ENCODE measurements at places on chromosomes 2 and 18.

DNA sequence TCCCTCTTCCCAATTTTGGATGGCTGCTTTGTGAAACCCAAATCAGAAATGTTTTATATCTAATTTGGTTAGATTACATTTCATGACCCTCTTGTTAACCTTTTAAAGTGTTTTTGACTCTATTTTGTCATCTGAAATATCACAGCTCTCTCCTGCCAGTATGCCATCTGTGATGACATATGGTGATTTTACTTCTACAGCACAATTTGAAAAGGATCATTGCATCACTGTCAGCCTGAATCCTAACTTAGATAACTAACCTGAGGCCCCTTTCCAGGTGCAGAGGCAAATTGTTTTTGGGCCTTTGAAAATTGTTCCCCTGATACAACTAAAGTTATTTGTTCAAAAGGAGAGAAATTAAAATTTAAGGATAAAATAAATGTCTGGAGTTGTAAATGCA is 1023.4 kb upstream of the LRRTM1 start:
- DNase-seq: no peak
- H3K27me3 ChIP-seq: no peaks in the 10 kb centered on the region
- H3K36me3 ChIP-seq: no peaks in the 10 kb centered on the region

- H3K36me3 ChIP-seq: no peaks in the 10 kb centered on the region
- no peak overlapping the region for H3K4me3 ChIP-seq
- no peaks in the 10 kb centered on the region for H3K4me1 ChIP-seq
- no peak for DNase-seq
- H3K27ac ChIP-seq: no peak overlapping the region
Measured at GRCh38 chr18:70333757-70334156, 44.9 kb downstream of the SOCS6 start.

DNA sequence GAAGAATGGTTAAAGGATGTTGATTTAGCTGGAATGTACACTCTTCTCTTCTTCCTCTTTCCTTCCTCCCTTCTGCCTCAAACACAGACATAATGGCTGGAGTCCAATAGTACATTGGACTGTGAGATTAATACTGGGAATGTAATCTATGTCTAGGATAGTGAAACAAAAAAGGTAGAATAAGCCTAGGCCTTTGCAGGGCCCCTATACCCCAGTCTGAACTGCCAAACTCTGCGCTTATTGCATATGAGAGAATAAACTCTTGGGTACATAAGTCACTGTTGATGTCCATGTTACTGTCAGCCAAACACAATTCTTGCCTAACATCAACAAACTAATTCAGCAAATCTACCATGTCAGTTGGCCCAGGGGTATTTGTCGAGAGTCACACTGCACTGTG is 29.7 kb upstream of the CCDC150 start:
- no peak overlapping the region for H3K27ac ChIP-seq
- no peaks in the 10 kb centered on the region for H3K36me3 ChIP-seq
- H3K4me1 ChIP-seq: no peaks in the 10 kb centered on the region

GRCh38 chr18:23583071-23583865 is 3.0 kb downstream of the NPC1 start:
- DNase-seq: no peak
- H3K36me3 ChIP-seq: peaks cover 9% of the 10 kb centered on the region
- H3K27me3 ChIP-seq: no peaks in the 10 kb centered on the region
- peaks cover 32% of the 10 kb centered on the region for H3K4me1 ChIP-seq

- peaks cover 11% of the 10 kb centered on the region for H3K27me3 ChIP-seq
- DNase-seq: no peak
- no peaks in the 10 kb centered on the region for H3K4me1 ChIP-seq
- no peak overlapping the region for H3K27ac ChIP-seq
- H3K36me3 ChIP-seq: no peaks in the 10 kb centered on the region
- no peak overlapping the region for H3K4me3 ChIP-seq
Measured at GRCh38 chr2:29290293-29291047, 175.3 kb downstream of the CLIP4 start.

DNA sequence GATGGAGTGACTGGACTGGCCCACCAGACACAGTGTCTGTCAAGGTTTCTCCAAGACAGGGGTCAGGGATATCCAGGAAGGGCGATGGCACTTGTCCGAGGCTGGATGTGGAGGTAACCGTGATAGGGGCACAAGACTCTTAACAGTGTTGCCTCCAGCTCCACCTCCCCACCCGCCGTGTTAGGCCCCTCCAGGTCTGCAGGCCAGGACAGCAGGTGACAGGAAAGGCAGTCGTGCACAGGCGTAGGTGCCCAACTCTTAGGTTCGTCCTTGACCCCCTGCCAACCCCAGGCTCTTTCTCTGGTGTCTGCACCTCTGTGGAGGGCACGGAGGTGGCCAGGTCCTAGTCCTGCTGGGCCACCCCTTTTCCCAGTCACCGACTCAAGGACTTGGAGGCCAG is 10.1 kb downstream of the ITM2C start:
- H3K4me1 ChIP-seq: peaks cover 53% of the 10 kb centered on the region
- no peaks in the 10 kb centered on the region for H3K27me3 ChIP-seq
- H3K4me3 ChIP-seq: peak overlapping the region; percentile 70
- H3K36me3 ChIP-seq: peaks cover 5% of the 10 kb centered on the region
- H3K27ac ChIP-seq: peak overlapping the region; percentile 90

- no peaks in the 10 kb centered on the region for H3K27me3 ChIP-seq
- H3K4me1 ChIP-seq: no peaks in the 10 kb centered on the region
- DNase-seq: no peak
- no peak overlapping the region for H3K4me3 ChIP-seq
- H3K36me3 ChIP-seq: peaks cover 3% of the 10 kb centered on the region
Measured at GRCh38 chr2:217445723-217446122, 557.1 kb downstream of the TNS1 start.

DNA sequence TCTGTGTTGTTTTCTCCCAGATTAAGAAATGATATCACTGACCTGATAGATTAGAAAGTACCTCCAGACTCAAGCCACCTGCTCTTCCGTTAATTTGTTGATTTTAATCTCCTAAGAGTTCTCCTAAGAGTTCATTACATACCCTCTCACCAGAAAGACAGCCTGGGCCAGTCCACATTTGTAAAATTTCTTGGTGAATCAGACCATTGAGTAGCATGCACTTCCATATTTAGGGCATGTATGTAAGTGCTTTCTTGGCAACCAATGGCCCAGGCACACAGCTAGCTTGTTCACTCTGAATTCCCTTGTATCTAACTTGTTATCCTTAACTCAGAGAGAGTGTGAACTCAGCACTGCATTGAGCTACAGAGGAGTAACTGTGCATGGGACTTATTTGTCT is 158.1 kb upstream of the ACAA2 start:
- H3K27me3 ChIP-seq: no peaks in the 10 kb centered on the region
- H3K36me3 ChIP-seq: no peaks in the 10 kb centered on the region
- no peak overlapping the region for H3K27ac ChIP-seq
- no peaks in the 10 kb centered on the region for H3K4me1 ChIP-seq
- no peak overlapping the region for H3K4me3 ChIP-seq

GRCh38 chr2:127604986-127605385 is 41.0 kb upstream of the GPR17 start:
- no peak overlapping the region for H3K4me3 ChIP-seq
- peaks cover 2% of the 10 kb centered on the region for H3K27me3 ChIP-seq
- H3K4me1 ChIP-seq: peaks cover 22% of the 10 kb centered on the region
- no peak overlapping the region for H3K27ac ChIP-seq
- no peak for DNase-seq

GRCh38 chr18:58682429-58683069 is 11.3 kb downstream of the MALT1 start:
- DNase-seq: no peak
- H3K27me3 ChIP-seq: no peaks in the 10 kb centered on the region
- peaks cover 26% of the 10 kb centered on the region for H3K4me1 ChIP-seq
- peak overlapping the region; percentile 24 for H3K27ac ChIP-seq
- H3K4me3 ChIP-seq: no peak overlapping the region
- H3K36me3 ChIP-seq: peaks cover 25% of the 10 kb centered on the region

- no peaks in the 10 kb centered on the region for H3K4me1 ChIP-seq
- no peak overlapping the region for H3K4me3 ChIP-seq
- H3K36me3 ChIP-seq: no peaks in the 10 kb centered on the region
- peaks cover 13% of the 10 kb centered on the region for H3K27me3 ChIP-seq
Measured at GRCh38 chr2:224210286-224211180, 171.4 kb upstream of the SERPINE2 start.

- no peaks in the 10 kb centered on the region for H3K36me3 ChIP-seq
- no peak overlapping the region for H3K4me3 ChIP-seq
- H3K4me1 ChIP-seq: no peaks in the 10 kb centered on the region
- H3K27ac ChIP-seq: no peak overlapping the region
Measured at GRCh38 chr2:153940511-153940910, 68.8 kb downstream of the GALNT13 start.

DNA sequence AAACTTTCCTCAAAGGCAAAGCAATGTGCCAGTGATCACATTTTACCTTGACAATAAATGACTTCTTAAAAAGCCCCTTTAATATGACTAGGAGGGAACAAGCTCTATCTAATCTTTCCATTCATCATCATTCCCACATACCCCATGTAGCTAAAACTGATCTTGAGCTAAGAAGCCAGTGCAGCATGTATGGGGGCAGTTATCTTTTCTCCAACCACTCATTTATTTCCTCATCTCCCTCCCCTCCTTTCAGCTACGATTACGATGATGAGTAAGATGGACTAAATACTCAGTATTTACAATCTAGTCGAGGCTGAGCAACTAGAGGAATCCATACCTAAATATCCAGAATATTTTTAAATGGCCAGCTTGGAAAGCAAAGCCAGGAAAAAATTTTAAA is 35.5 kb downstream of the PNO1 start:
- peaks cover 31% of the 10 kb centered on the region for H3K4me1 ChIP-seq
- no peak overlapping the region for H3K4me3 ChIP-seq
- no peaks in the 10 kb centered on the region for H3K27me3 ChIP-seq
- peak overlapping the region; percentile 60 for H3K27ac ChIP-seq
